ENCODE measurements at places on chromosomes 3 and 15.

GRCh38 chr3:5580826-5581225, 393.3 kb downstream of the EDEM1 start:
- no peak for DNase-seq

- no peak for DNase-seq
Measured at GRCh38 chr15:33013827-33014445, 180.6 kb downstream of the FMN1 start.

GRCh38 chr15:38696109-38696727, 131.6 kb upstream of the RASGRP1 start:
- DNase-seq = peak; percentile 79

DNA sequence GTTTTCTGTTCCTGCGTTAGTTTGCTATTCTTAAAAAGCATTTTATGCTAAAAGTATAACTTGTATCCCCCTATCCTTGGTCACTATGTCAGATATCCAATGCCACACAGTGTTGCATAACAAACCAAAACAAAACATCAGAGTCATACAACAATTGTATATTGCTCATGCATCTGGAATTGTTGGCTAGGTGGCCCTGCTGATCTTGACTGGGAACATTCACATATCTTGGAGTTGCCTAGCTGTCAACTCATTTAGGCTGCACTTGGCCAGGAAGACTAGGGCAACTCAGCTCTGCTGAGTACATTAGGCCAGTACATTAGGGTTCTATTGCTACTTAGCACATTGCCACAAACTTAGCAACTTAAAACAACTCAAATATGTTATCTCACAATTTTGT, 706.5 kb upstream of the UBE2E2 start:
- DNase-seq = no peak

- no peak for DNase-seq
Measured at GRCh38 chr3:139187154-139187553, 142.5 kb upstream of the PRR23C start.

DNA sequence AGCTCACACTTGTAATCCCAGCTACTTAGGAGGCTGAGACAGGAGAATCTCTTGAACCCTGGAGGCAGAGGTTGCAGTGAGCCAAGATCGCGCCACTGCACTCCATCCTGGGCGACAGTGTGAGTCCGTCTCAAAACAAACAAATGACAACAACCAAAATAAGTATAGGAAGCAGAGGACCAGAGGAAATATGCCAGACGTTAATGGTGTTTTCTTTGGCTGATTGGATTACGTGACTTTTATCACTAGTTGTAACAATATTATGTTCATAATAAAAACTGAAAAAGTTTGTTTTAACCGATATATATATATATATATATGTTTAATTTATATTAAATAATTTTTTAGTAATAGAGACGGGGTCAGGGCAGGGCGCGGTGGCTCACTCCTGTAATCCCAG, 21.7 kb downstream of the NUSAP1 start:
- no peak for DNase-seq

GRCh38 chr15:81294516-81294880, 29.4 kb downstream of the STARD5 start:
- no peak for DNase-seq

GRCh38 chr3:117995842-117996437, 1038.7 kb downstream of the IGSF11 start:
- no peak for DNase-seq

GRCh38 chr15:66993874-66994696, 71.3 kb upstream of the SMAD3 start:
- DNase-seq = no peak

GRCh38 chr3:4597208-4597985, 104.2 kb downstream of the ITPR1 start:
- DNase-seq = no peak

GRCh38 chr15:65132878-65133547, 595 bp downstream of the PDCD7 start:
- peak; percentile 72 for DNase-seq

DNA sequence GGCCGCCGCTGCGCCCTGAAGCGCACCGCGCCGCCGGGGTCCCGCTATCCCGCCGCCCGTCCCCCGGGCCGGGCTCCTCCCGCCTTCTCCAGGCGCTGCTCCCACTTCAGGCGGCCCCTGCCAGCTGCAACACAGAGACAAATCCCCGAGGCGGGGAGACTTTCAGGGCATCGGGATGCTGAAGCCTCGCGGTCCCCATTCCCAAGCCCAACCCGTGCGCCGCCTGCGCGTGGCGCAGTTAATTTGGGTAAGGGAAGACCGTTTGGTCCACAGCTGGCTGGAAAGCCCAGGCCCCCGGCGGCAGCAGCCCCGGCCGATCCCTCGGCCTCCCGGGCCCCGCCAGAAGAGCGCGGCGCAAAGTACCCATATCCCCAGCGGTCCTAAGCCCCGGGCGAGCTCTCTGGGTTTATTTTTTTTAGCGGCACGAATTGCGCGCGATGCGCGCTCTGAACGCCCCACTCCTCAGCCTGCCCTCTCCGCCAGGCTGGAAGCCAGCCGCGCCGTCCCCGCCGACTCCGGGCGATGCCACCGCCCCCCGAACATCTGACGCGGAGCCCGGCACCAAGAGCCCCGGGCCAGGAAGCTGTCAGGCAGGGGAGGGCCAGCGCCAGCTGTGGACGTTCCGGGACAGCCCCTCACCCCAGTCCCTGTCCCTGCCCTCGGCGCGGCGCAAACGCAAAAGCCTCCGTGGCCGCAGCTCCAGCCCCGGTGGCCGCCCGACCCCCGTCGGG, 517 bp downstream of the FBN1 start:
- DNase-seq = peak; percentile 58

- DNase-seq = no peak
Measured at GRCh38 chr15:56468401-56468800, 3.5 kb upstream of the MNS1 start.

- no peak for DNase-seq
Measured at GRCh38 chr3:50221051-50221410, 15.0 kb upstream of the GNAI2 start.

DNA sequence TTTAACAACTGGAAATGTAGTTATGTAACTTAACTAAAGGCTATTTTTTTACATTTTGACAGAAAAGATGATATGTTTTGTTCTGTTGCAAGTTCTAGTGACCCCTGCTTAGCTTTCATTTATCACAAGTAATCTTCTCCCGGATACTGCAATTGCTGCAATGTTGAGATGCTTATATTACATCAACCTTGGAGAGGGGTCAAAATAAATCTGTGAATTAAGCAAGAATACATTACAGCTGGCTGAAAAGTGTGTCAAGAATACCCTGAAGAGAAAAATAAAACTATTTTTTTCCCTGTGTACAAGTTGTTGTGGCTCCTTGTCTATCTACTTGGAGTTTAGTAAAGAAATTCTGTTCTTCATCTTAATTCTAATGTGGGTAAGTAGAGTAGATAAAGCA, 232.1 kb upstream of the GOLIM4 start:
- DNase-seq = no peak

- no peak for DNase-seq
Measured at GRCh38 chr15:83323296-83323711, 38.8 kb upstream of the BNC1 start.

- DNase-seq = no peak
Measured at GRCh38 chr3:37627951-37628620, 233.6 kb upstream of the CTDSPL start.

- DNase-seq = no peak
Measured at GRCh38 chr15:53116169-53116568, 326.0 kb upstream of the ONECUT1 start.

GRCh38 chr15:77574521-77575202, 58.0 kb downstream of the LINGO1 start:
- DNase-seq = no peak

GRCh38 chr15:99100245-99101173, 4.4 kb upstream of the SYNM start:
- peak; percentile 68 for DNase-seq

- no peak for DNase-seq
Measured at GRCh38 chr15:35023804-35024203, 35.7 kb upstream of the ZNF770 start.

DNA sequence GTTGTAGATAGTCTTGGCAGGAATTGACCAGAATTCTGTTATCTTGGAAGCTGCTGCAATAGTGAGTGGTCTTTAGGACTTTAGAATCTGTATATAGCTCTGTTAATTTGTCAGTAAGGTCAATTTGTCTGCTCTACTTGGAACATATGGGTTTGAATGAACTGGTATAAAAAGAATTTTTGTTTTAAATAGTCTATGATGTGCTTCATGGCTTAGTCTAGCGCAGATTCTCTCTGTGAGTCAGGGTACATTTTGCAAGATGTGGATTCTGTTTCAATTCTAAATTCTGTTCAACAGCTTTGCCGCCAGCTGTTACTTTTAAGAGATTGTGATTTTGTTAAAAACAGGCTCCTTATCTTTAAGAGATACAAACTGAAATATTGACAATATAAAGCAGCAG, 135.9 kb upstream of the AGBL1 start:
- no peak for DNase-seq

DNA sequence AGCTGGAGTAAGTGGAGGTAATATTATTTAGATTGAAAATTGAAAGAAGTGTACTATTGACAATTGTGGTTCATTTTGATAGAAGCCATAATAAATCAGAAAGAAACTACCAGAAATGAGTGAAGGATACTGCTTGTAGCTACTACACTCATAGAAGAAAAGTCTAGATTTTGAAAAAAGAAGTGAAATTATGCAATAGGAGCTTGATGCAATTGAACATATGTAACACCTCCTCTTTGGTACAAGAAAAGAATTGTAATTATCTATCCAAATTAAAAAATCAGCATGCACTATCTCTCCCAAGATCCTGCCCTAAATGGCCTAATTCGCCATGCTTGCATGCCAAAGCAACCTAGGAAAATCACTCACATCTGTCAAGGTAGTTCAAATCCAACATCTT, 51.1 kb upstream of the CD200R1L start:
- no peak for DNase-seq

DNA sequence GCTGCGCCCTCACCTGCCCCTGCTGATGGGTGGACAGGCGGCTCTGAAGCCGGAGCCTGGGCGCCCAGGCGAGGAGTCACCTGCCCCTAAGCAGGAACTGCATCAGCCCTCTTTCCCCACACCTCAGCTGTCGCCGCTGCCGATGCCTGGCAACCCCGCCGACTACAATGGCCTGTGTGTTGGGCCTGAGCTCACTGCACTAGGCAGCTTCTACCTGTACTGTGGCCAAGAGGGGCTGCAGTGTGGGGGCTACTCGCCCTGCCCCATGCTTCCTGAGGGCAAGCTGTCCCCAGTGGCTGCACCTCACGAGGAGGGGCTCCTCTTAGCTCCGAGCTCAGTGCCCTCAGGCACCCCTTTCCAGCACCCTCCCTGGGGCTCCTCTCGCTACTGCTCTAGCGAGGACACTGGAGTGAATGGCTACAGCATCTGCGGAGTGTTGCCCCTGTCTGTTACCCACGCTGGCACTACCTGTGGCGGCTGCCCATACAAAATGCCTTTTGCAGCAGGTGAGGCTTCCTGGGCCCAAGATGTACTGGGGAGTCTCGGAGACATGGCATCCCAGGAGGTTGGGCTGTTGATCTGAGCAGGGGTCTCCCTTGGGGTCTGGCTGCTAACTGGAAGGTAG, 11.3 kb upstream of the CHST14 start:
- no peak for DNase-seq

DNA sequence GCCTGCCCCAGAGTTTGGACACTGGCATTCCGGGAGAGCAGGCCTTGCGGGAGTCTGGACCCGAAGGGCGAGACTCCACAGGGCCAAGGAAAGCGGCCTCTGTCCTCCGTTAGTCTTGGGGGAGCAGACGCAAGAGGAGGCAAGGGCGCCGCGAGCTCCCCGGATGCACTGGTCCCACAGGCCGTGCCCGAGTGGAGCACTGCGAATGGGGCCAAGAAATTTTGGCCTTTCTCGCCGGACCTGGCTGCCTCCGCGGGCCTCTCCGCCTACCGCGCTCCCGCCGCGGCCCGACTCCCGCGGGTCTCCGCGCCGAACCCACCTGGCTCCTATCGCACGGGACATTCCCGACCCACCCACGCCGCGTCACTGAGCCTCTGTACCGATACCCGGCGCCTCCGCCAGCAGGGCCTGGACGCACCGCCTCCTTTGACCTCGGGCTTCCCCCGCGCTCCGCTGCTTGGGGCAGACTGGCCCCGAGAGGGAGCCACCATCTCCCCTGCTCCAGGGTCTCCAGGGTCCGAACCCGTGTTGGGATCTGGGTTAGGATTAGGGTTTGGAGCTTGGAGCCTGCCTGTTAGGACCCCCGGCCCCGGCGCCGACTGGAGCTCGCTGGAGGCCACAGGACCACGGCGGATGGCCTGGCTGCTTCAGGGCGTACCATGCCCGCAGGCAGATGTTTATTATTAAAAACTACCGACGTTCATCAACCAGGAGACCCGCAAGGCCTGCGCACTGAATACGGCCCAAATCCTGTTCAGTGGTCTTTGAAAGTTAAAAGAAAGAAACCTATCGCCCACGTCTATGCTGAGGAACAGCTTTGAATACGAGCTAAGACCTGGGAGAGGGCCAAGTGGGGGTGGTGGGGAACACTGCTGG, 11.7 kb downstream of the SHOX2 start:
- DNase-seq = peak; percentile 57

- DNase-seq = no peak
Measured at GRCh38 chr3:127849368-127849767, 27.1 kb upstream of the MGLL start.

- DNase-seq = no peak
Measured at GRCh38 chr15:27714675-27715074, 384.4 kb downstream of the OCA2 start.
